ENCODE measurements at places on chromosomes 11 and 22.

DNA sequence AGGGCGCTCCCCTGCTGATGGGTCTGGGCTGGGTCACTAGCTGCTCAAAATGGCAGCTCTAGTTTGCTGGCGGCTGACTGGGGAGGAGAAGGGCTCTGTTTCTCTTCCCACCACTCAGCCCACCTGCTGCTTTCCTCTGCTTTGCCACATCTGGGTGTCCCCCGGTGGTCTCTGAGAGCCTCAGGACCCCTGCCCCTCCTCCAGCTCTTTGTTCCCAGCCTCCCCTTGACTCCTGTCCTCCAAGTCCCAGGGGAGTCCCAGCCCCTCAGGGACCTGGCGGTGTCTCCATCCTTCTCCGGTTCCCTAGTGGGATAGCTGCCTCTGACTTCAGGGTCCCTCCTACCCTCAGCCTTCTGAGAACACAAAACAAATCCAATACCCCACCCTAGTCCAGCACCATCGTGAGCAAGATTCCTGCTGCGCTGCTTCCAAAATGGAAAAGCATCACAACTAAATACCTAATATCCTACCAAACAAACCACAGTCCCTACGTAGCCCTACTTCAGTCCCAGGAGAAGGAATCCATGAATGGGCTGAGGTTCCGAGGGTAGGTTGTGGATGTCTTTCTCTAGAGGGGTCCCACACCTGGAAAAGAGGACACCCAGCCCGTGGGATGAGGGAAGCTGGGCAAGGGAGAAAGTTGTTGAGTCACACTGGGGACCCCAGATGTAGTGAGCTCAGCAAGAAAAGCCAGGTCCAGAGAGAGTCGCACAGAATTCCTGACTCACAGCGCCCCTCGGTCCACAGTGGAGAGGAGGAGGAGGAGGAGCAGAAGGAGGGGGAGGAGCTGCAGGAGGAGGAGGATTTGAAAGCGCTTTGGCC, 45.0 kb upstream of the NNMT start:
- DNase-seq: no peak

- no peak for DNase-seq
Measured at GRCh38 chr11:1501421-1502167, 15.0 kb upstream of the MOB2 start.

DNA sequence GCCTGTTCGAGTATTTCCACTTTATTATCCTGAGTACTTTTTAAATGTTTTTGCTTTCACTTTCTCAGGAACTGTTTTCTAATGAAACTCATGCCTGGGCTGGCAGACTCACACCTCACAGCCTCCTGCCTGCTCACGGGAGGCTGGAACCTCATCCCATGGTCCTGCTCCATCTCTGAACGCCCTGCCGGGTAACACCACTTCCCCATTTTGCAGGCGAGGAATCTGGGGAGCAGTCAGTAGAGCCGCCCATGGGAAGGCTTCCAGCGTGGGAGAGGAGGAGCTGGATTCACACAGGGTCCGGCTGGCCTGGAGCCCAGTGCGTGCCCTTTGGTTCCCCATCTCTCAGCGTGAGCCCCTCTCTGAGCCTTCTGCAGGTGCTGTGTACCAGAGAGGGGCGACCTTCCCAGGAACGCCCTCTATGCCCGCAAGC, 53.6 kb downstream of the SCUBE1 start:
- no peak for DNase-seq

DNA sequence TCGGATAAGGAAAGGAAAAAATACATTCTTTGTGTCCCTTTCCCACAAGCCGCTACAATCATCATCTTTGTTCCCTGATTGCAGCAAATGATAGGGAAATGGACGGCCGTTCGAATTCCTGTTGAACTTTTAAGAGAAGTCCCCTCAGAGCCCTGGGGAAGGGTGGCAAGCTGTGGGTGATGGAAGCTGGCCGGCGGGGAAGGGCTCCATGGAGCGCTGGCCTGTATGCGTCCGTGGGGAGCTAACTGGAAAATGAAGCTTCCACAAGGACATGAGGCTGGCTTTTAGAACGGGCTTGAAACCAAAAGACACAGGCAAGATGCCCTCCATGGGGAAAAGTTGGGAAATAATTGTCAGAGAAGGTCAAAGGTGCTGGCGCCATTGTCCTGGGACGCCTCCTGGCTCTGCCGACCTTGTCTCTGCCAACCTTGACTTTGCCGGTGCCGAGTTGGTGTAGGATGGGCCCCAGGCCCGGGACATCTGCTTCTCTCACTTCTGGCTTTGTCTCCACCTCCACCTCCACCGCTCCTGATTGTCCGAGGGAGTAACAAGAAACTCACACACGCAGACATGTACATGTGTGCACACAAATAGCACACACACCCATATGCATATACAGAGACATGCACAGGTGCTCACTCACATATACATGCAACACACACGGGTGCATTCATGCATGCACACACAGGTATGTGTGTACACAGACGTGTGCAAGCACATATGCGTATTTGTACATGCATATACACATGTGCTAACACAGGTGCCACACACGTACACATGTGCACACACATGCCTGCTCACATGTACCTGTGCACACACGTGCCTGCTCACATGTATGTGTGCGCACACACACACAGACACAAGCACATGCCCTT, 14.5 kb upstream of the PPARA start:
- no peak for DNase-seq

GRCh38 chr22:43330178-43331068, 12.7 kb downstream of the SCUBE1 start:
- no peak for DNase-seq

DNA sequence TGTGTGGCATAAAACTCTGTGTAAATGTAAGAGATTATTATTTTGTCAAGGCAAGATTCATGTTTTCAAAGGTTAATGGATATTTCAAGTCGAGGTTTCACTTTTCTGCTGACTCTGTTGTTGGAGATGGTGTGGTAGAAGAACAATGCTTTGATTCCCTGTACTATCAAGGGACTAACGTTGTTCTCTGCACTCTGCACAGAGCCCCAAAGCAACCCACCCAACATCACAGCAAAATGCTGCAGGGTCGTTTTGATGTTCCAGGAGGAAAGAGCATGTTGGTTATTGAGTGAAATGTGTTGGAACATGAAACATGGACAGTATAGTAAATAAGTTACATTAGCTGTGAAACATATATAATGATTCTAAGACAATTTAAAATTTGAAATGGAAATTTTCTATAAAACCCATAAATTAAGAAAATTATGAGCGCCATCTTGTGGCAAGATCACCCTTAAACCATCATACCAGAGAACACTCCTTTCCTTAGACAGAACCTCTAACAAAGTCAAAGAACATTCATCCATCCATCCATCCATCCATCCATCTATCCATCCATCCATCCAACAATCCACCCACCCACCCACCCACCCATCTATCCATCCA, 164.4 kb upstream of the ZBED5 start:
- DNase-seq: no peak

- no peak for DNase-seq
Measured at GRCh38 chr11:123551079-123551478, 103.3 kb downstream of the SCN3B start.

DNA sequence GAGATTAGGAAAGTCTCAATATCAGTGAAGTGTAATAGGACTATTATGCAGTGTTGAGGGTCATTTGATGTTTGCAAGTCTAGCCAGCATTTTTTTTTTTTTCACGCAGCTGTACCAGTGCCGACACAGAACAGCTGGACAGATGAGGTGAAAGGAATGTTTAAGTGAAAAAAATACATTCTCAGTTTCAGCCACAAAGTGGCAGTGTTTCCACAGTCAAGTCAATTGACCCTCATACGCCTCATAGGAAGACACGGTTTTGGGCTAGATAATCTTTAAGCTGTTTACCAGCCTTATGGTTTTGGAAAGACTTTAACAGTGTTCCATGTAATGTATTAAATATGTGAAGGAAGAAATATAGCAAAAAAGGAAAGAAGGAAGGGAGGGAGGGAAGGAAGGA, 349.9 kb upstream of the ANO3 start:
- no peak for DNase-seq

DNA sequence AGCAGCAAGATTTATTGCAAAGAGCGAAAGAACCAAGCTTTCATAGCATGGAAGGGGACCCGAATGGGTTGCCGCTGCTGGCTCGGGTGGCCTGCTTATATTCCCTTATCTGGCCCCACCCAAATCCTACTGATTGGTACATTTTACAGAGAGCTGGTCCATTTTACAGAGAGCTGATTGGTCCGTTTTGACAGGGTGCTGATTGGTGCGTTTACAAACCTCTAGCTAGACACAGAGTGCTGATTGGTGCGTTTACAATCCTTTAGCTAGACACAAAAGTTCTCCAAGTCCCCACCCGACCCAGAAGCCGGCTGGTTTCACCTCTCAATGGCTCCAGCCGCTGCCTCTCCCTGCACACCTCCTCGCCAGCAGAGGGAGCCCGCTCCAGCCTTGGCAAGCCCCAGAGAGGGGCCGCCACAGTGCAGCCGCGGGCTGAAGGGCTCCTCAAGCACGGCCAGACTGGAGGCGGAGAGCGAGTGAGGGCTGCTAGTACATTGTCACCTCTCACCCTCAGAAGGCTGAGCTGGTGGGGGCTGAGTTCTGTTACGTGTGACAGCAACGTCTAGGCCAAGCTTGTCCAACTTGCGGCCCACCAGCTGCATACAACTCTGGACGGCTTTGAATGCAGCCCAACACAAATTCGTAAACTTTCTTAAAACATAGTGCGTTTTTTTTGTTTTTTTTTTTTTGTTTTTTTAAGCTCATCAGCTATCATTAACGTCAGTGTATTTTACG, 8.7 kb downstream of the PTH start:
- DNase-seq: peak; percentile 16

GRCh38 chr11:111762526-111762925, 3.7 kb downstream of the PPP2R1B start:
- DNase-seq: no peak

DNA sequence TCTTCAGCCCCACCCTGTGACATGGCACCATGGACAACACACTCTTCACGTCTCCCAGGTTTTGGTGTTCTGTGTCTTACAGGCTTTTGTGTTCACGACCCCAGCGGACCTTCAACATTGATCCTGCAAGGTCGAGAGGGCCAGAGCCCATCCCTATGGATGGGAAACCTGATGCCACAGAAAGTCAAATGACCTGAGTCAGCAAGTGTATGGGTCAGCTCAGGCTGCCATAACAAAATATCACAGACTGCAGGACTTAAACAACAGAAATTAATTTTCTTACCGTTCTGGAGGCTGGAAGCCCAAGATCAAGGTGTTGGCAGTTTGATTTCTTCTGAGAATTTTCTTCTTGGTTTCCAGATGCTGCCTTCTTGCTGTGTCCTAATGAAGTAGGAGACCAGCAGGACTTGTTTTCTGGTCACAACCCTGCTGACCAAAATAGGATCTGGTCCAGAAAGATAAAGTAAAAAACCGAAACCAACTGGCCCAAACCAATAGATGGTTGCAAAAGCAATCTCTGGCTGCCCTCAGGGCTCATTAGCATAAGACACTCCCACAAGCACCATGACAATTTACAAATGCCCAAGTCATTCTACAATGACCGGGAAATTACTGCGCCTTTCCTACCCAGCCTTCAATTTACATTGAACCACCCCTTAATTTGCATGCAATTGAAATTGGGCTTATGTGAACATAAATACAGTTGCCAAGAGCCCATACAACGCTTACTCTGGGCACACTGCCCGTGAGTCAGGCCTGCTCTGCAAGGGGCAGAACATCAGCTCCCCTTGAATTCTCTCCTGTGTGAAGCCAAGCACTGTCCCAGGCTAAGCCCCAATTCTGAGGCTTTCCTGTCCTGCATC, 113.9 kb downstream of the RPS6KA4 start:
- DNase-seq: no peak

DNA sequence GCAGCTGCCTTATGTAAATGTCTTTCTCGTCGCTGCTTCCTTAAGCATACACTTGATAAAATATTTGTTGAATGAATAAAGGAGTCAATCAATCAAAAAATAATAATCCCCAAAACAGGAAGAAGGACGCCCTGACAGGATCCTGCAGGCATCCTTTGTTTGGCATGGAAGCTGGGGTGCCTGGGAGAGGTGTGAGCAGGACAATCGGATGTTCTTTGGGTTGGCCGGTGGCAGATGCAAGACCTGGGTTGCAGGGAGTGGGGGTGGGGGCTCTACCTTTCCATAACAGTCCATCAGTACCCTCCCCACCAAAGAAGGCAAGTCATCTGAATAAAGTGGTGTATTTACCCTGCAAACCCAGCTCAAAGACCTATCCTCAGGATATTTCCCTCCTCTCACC, 1.4 kb upstream of the SHANK2 start:
- DNase-seq: no peak

- DNase-seq: no peak
Measured at GRCh38 chr11:43403357-43404231, 44.9 kb downstream of the TTC17 start.

DNA sequence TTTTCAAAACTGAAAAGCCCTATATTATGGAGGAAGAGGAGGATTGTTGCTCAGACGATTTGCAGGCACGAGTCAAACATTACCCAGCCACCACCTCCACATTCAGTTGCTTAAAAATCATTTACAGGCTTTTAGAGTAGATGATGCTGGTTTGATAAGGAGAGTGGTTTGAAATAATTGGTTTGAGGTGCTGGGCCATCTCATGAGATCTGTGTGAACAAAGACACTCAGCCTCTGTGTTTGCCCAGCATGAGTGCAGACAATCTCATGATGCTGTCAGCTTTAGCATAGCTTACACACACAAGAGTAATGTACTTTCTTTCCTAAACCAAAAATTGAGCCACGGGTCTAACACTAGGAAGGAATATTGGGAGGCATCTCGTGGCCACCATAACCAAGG, 4.3 kb downstream of the SLC43A3 start:
- DNase-seq: no peak

DNA sequence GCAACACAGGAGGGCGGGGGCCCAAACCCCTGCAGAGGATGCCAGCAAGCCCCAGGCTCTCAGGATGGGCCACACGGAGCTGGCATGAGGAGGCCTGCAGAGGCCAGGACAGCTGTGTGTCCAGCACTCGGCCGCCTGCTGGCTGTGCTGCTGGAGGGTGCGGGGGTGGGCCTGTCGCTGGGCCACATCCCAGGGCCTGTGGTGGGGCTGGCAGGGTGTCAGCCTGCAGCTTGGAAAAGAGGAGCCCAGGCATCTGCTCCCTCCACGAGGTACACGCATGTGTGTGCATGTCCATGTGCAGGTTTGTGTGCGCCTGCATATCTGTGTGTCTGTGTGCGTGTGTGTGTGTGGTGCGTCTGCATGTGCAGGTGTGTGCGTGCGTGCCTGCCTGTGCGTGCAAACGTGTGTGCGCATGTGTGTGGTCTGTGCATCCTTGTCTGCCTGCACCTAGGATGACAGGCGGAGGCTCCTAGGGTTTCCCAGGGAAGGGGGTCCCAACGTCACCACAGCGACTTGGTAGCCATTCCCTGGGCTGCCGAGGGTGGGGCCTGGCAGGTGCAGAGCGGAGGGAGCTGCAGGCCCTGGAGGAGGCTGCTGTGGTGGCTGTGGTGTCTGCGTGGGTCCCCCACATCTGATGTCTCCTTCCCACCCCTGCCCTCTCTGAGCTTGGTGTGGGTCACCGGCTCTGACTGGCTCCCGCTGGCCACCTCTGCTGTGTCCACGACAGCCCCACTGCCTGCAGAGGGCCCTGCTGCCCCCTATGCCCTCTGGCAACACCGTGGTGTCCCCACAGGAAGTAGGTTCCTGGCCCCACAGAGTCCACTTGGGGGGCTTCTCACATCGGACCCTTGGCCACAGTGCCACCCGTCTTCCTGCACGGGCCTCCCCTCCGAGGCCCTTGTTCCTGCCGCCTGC, 17.1 kb downstream of the BRSK2 start:
- DNase-seq: no peak

GRCh38 chr22:24985826-24986214, 33.3 kb downstream of the KIAA1671 start:
- no peak for DNase-seq

- no peak for DNase-seq
Measured at GRCh38 chr11:13110929-13111812, 102.1 kb downstream of the RASSF10 start.

GRCh38 chr11:123388640-123389039, 41.4 kb upstream of the GRAMD1B start:
- DNase-seq: no peak
